HFF-Myc (cell line): ENCODE measurements at places on chromosomes 13 and 19.
A peak's percentile ranks its signal among the peaks of the same experiment; 100 is the strongest.

- DNase-seq = no peak
Measured at GRCh38 chr19:3914199-3914598, 18.7 kb upstream of the NMRK2 start.

GRCh38 chr19:43763473-43763939 is 8.7 kb upstream of the SMG9 start:
- no peak for DNase-seq

GRCh38 chr13:102779436-102780159 is 6.0 kb upstream of the TEX30 start:
- DNase-seq = no peak

GRCh38 chr19:6632002-6632621 is 37.8 kb downstream of the TNFSF14 start:
- peak; percentile 52 for DNase-seq

DNA sequence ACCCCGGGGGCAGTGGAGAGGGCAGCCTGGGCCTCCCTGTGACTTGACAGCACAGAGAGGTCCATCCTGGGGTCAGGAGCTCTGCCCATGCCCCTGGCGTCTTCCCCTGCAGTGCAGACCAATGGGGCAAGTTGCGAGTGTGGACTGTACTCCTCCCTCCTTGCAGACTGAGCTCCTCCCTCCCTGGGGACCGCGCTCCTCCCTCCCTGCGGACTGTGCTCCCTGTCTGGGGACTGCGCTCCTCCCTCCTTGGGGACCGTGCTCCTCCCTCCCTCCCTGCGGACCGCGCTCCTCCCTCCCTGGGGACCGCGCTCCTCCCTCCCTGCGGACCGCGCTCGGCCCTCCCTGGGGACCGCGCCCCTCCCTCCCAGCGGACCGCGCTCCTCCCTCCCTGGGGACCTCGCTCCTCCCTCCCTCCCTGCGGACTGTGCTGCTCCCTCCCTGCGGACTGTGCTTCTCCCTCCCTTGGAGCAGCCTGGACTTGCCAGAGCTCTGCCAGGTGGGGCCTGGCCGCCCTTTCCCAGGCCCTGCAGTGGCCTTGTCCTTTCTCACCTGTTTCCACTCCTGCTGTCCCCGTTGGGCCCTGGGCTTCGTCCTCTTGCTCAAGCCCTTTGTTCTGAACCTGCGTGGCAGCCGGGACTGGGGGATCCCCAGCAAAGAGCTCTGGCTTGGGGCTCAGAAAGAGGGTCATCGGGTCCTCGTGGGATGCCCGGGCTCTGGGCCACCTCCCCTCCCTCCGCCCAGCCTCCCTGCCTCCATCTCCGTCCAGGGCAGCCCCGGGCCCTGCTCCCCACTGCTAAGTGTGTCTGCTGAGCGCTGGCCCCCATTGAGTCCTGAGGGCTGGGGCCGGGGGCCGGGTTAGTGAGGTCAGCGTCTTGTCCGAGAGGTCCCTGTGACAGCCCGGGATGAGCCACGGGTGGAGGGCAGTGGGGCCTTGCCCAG is 6.8 kb downstream of the GAMT start:
- no peak for DNase-seq

GRCh38 chr13:25222740-25223139 is 50.7 kb upstream of the AMER2 start:
- DNase-seq = no peak
